NCI-H1105 treated with DMSO at 0.1 percent for 48 hours (cell line): ENCODE measurements at places on chromosomes 11 and 22.

DNA sequence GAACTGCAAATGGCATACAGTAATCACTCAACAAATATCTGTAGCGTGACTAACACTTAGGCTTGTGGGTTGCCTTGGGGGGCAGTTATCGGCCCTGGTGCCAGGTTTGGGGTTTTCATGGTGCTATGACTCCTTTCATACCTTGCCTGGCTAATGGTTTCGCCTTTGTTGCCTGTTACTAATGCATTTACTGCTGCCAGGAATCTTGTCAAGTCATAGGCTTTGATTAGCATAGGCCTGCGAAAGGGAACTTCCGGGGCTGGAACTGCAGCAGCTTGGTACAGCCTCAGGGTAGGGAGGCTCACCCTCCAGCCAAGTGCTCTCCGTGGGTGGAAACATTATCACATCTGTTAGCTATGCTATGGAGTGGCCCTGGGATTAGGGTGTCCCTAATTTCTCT lies 13.2 kb downstream of the SLC25A18 start:
- DNase-seq: no peak

- DNase-seq: no peak
Measured at GRCh38 chr11:125787827-125788226, at the start of gene PATE3. Gene PATE3, plus strand, starts transcription at chr11:125788127. Its CDS starts 25 bp downstream, at chr11:125788152.

- peak; percentile 97 for DNase-seq
Measured at GRCh38 chr11:126585774-126586491, 230.4 kb downstream of the ST3GAL4 start.

DNA sequence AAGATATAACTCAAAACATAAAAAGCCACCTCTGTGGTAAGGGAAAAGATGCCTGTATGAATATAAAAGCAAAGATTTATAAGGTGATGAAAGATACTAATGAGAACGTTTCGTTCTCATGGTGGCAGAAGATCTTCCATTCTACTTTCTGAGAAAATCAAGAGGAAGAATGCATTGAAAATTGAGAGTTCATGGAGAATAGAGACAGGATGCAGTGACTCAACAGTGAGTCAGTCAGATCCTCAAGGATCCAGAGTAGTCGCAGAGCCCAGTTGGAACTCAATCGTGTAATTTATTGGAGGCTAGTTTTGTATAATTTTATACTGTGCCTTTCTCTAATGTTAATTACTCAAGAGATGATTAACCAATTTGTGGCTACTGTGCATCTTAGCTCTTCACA lies 73.3 kb downstream of the ENTHD1 start:
- DNase-seq: no peak
